ENCODE measurements at places on chromosomes 7 and 10.

GRCh38 chr7:94392393-94392786 is 2.3 kb upstream of the COL1A2 start:
- DNase-seq, result no peak

GRCh38 chr7:44057849-44058758 is 7.3 kb downstream of the PGAM2 start:
- no peak for DNase-seq

DNA sequence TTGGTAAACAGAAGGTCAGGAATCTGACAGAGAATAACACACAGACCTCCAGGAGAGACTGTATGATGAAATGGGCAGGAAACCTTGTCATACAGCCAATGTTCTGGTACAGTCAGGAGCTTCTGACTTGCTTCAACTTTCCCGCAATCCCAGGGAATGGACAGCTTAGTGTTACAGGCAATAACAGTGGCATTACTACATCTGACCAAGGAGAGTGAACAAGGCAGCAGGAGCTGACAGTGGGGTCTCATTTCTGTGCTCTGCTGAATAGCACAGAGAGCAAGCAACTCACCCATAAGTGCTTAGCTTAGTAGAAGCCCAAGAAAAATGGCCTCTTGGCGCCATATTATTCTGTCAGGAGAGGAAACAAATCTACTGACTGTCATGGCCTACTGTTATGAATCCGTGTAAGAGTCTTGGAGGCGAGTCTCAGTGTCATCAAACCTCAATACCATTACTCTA is 186.2 kb upstream of the MTPN start:
- DNase-seq, result no peak

GRCh38 chr7:128172151-128172550 is 68.9 kb upstream of the LEP start:
- DNase-seq, result no peak

DNA sequence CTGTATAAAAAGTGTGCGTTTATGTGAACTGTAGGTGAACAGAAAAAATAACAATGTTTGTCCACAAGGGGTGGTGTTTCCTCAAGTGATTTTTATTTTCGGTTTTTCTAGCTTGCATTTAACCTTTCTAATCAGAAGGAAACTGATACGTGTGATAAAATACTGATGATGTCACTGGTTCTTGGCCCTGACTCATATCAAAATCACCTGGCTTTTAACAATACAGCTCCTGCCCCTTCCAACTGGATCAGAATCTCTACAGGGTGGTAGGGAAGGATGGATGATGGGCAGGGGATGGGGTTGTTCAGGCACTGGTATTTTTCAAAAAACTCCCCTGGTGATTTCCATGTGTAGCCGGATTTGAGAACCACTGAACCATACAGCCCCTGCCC is 10.9 kb downstream of the NPFFR1 start:
- DNase-seq, result no peak

GRCh38 chr7:106493041-106493731 is 167.8 kb downstream of the CCDC71L start:
- no peak for DNase-seq

GRCh38 chr10:21700474-21700873 is 166.4 kb downstream of the MLLT10 start:
- DNase-seq, result no peak

GRCh38 chr7:29007127-29007526 is 49.0 kb upstream of the TRIL start:
- no peak for DNase-seq

- no peak for DNase-seq
Measured at GRCh38 chr10:128098631-128099030, 27.6 kb downstream of the MKI67 start.

GRCh38 chr7:30214651-30215137 is 69.7 kb upstream of the ZNRF2 start:
- DNase-seq, result no peak

DNA sequence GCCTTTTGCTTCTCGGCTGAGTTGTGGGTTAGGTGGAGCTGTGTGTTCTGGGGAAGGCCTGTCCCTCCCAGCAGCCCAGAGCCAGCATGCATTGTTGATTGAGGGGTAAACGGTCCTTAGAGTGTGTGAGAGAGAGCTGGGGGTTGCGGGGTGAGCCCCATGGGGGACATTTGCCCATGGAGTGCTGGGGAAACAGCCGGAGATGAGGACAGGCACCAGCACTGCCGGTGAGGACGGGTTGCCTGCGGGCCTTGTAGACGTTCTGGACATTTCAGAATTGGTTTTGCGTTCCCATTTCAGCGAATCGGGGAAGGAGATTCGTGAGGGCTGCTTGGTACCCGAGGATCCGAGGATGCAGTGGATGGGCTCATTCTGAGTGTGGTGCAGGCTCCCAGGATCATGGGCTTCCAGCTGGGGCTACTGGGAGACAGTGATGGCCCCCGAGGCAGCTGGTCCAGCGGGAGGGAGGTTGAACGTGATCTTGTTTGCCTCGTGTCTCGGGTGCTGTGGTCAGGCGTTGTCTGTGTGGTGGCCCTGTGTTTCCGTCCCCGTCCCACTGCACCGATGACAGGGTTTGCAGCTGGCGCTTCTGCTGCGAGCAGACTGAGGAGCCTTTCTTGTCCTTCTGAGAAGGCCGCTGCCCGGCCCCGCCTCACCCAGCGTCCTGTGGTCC is 113.9 kb downstream of the CYTH3 start:
- DNase-seq, result no peak

DNA sequence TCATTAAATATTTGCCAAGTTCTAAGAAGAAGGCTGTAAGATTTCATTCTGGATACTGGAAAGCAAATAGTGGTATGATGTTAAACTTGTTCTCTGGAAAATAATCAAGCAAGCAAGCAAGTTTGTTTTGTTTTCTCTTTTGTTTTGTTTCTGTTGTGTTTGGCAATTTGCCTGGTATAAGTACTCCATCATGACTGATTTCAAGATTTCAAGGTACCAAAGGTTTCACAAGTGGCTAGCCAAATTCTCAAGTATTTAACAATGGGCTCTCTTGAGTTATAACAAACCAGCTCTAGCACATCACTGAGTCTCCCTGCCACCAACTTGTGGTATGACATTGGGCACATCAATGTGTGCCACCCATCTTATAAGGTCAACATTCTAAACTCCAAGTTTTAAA is 151.7 kb upstream of the IGFBP3 start:
- DNase-seq, result no peak

DNA sequence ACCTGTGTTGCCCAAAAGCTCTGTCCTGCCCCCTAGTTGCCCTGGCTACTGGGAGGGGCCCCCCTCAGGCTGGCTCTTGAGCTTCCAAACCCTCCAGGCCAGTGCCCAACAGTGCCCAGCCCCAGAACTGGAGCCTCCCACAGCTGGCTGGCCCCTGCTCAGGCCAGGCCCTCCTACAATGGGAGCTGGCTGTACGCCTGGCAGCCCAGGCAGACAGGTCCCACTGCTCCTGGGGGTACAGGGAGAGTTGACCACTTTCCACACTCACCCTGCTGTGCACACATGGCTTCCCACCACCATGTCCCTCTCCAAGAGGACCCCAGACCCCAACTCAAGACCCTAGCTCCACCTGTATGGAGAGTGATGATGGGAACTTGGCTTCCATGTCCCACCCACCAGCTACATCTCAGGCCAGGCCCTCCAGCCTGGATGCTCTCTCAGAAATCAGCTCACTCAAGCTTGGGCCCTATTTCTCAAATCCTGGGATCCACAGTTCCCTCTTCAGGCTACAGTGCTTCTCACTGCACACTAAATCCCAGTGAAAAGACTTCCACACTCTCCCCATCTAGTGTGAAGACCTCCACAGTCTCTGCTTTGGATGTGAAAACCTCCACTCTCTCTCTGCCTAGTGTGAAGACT is 92.6 kb downstream of the OAT start:
- no peak for DNase-seq

DNA sequence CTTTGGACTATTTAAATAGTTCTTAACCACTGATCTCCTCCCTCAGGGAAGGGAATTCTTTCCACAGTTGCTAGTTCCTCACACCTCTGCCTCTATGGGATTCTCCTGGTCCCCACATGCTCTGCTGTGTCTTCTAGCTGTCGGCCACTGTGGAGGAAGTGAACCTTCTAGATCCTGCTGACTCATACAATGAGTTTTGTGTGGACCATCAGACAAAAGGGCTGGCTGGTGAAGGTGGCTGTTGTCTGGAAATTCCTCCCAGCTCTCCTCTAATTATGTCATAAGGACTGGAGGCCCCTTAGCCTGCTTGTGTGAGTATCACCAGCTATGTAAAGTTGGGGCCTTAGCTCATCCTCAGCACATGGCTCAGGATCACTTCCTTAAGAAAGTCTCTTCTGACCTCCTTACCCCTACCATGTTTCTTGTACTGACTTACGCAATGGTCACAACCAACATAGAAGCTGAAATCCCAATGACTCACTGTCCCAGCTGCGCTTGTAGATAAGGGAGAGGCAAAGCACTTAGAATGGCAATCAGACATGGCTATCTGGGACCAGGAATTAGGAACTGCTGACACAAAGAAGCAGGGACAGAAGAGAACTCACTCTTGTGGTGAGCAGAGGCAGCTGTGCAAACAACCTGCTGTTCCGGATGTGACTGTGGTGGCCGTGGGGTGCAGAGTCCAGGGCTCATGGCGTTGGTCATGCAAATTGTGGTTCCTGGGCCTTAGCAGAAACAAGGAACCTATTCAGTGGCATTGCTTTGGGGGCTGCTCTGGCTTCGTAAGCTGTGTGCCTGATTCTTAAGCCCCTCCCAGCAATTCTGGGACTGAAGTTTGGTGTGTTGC is 2.5 kb upstream of the MACC1 start:
- no peak for DNase-seq

- DNase-seq, result no peak
Measured at GRCh38 chr10:8688881-8689280, 634.4 kb downstream of the GATA3 start.

GRCh38 chr7:32658034-32658433 is 162.7 kb downstream of the AVL9 start:
- DNase-seq, result no peak

- DNase-seq, result no peak
Measured at GRCh38 chr7:1160670-1161021, 650 bp upstream of the ZFAND2A start.

- DNase-seq, result no peak
Measured at GRCh38 chr7:2701832-2702593, 14.0 kb downstream of the AMZ1 start.

DNA sequence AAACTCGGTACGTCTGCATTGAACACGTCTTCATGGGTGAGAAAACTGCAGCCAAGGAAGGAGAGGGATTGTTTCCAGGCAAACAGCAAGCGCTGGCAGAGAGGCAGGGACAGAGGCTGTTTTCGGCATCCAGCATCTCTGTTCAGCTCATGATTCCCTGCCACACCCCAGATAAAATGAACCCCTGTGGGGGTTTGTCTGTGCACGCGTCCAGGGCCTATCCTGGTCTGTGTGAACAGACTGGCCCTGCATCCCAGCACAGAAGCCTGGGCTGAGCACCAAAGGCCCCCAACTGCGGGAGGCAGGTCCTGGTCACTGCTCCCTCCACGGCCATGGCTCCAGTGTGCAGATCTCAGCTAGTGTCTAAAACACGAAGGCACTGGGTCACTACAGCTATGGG is 83.3 kb upstream of the FAM20C start:
- no peak for DNase-seq

DNA sequence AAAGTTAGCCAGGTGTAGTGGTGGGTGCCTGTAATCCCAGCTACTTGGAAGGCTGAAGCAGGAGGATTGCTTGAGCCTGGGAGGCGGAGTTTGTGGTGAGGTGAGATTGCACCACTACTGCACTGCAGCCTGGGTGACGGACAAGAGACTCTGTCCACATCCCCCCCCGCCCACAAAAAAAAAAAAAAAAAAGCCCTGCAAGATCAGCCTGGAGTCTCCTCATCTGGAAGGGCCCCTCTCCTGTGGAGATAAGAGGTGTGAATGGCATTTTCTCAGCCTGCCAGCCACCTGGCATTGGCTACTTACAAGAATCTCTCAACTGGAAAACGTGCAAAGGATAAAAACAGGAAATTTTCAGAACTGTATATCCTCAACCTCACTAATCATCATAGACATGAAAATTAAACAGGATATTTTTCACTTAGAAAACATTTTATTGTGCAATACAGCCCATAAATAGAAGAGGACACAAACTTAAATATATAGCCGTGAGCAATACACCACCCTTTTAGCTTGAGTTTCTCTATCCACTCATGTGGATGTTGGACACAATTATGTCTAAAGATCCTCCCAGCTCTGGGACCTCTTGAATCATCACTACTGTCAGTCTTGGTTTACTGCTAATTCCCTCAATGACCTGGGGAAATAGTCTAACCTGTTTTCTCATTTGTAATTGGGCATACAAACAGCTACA is 11.3 kb upstream of the TSPAN15 start:
- no peak for DNase-seq

- DNase-seq, result no peak
Measured at GRCh38 chr10:123459371-123460091, 206.6 kb upstream of the GPR26 start.

DNA sequence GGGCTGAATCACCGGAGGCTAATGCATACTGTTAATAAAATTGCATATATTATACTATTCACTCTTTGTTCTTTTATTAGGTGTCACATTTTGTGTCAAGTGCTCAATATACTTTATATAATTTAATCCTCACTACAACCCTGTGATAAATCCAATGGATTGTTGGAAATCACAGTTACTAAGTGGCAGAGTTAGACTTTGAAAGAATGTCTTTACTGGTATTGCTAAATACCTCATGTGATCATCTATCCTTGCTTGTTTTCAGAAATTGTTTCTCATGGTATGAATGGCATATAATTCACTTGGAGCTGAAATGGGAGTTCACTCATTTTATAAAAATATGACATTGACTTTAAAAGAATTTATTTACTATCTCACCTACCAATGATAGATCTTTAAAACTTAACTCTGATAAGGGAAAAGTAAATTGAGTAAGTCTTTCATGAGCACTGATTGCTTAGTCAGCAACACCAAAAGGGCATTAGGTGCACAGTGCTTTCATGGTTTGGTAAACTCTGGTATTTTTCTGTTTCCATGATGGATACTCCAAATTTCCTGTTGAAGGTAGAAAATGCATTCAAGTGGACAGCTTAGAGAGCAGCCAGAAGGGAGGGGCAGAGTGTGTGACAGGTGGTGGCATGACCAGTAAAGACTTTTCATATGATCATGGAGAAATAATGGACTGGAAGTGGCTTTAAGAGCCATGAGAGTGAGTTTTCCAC is 22.6 kb downstream of the ENKUR start:
- DNase-seq, result no peak

GRCh38 chr7:48011323-48011722 is 17.6 kb downstream of the SUN3 start:
- no peak for DNase-seq

DNA sequence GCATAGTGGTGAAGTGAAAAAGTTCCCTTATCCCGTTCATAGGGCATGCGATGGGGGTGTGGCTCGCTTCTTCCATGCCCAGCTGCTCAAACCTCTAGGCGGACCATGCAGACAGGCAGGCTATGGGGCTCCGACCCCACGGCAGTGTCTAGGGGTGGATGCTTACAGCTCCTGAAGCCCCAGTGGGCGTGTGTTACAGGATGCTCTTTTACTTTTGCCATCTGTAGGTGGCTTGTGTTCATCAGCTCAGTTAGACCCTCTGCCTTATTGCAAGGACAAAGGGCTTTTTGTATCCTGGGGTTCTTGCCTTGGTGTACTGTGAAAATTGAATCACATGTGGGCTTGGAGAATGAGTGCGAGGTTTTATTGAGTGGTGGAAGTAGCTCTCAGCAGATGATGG is at the start of gene MYL10:
Gene MYL10, minus strand, starts transcription at position 126 of the 400 bp plus-strand sequence. CDS start 178 bp downstream, outside the sequence.
- DNase-seq, result no peak

Data from activated T-helper 1 cell treated with anti-CD3 and anti-CD28 coated beads, Interleukin-12 subunit alpha, Interleukin-12 subunit beta, Interleukin-2, Interleukin-4 antibody, amounts not matched to agents 30 ng/mL and 10 ng/mL and 1 ng/mL, durations not matched to agents 14 hours and 24 hours and 36 hours (primary cell).